IMR-90 (cell line): ENCODE measurements at places on chromosomes 3 and 15.

GRCh38 chr3:115022199-115022598 lies 124.9 kb downstream of the ZBTB20 start:
- peak; percentile 0 for DNase-seq

- no peak for DNase-seq
Observed at GRCh38 chr15:41051139-41051538, 64.9 kb downstream of the INO80 start.

- no peak for DNase-seq
Observed at GRCh38 chr3:62795978-62796657, 79.1 kb downstream of the CADPS start.

- no peak for DNase-seq
Observed at GRCh38 chr15:83014205-83014653, 2.8 kb upstream of the C15orf40 start.

DNA sequence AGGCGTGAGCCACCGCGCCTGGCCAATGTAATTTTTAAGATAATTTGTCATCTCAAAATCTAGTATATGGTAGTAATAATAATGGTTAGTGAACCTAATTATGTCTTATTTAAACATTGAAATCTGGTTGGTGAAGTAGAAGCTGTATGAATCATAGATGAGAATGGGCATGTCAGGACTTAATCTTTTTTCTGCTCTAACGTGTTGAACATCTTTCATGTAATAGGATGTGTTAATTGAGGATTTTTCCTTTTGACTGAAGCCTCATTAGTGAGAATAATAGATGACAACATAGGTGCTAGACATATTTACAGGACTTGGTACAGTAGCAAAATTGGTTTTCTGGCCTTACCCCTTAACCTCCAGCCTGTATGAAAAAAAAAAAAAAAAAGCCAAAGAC lies 835.6 kb downstream of the IGSF11 start:
- no peak for DNase-seq

- peak; percentile 24 for DNase-seq
Observed at GRCh38 chr3:17195856-17196604, 311.3 kb downstream of the PLCL2 start.

- DNase-seq = no peak
Observed at GRCh38 chr3:98038876-98039275, 3.8 kb upstream of the GABRR3 start.

DNA sequence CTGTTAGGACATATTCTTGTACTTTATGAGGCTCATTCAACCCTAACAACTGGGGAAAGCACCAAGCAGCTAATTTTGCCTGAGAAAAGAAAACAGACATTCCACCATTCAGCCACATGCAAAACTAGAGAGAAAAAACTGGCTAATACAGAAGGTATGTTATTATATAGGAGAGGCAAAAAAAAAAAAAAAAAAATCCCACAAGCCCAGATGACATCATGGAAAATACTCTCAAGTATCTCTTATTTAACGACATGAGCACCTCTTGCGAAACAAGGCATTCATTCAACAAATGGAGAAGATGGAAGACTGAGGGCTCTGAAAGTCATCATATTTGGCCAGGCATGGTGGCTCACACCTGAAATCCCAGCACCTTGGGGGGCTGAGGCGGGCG lies 61.5 kb downstream of the PRICKLE2 start:
- DNase-seq = peak; percentile 96

GRCh38 chr3:43024181-43024885 lies 45.2 kb downstream of the GASK1A start:
- DNase-seq = no peak

DNA sequence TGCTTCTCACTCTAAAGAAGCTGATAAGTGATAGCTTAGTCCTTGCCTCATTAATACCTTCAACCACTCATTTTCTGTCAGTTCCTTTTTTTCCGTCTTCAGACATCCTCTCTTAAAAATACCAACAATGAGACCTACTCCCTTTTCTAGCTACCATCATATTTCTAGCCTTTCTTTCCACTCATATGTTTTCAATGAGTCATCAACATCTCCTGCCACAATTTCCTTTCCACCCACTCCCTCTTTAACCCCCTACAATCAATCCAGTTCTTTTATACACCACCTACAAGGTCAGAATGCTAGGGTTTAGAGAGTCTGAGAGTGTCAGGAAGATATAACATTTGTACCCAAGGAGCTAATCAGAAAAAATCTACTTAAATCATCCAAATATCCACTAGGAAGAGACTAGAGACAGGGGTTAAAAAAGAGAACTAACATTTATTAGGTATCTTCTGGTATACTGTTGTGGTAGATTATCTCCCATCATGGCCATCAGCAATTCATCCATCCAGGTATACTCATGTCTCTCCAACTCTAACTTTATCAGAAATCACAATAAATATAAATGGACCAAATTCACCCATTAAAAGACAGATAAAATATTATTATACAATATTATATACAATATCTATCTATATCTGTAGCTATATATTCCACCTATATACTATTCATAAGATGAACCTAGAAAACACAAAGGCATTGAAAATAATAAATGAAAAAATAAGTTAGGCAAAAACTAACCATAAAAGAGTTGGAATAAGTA lies 42.5 kb downstream of the MYLK start:
- peak; percentile 69 for DNase-seq
